ENCODE measurements at places on chromosomes 5 and 9.

DNA sequence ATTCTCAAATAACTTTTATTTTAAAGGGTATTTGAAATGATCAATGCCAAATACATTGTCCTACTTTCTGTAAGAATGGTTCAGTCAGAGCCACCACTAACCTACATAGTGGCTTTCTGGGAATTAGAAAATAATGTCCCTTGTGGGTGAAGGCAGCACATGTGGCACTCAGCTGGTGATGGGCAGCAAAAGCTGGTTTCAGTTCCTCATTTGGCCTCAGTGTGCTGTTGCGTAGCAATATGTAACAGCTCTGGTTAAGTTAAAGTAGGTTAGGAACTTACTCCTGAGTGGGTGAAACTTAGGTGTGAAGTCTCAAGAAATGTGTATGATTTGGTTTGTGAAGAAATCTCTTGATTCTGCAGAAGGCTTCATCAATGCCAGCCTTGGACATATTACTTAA lies 99.6 kb upstream of the SPEF2 start:
- no peak for DNase-seq

- DNase-seq = no peak
Measured at GRCh38 chr5:160036884-160037283, 27.9 kb downstream of the TTC1 start.

DNA sequence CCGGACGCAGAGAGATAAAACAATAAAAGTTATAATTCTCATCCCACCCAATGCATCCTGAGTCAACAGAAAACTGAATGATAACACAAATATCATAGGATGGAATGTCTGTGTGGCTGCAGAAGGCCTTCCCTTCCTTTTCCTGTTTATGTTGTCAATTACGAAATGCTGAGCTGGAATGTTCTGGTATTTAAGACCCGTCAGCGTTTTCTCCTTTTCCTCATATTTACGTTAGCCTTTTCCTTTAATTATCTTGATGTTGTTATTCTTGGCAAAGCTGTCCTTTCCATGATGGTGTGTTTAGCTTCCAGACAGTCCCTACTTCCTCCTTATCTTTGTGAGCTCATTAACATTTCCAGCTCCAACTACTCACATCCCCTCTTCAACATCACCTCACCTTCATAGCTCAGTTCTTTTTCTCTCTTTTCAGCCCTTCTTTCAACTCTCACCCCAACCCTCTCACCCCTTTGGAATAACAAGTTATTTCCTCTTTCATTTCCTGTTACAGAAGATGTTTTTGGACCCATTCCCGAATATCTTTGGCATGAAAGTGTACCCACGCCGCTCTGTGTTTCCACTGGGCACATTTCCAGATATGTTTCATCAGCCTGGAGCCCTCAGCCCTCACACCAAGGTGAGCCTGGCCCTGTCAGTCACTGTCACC lies 221.6 kb downstream of the NR2F1-AS1 start:
- DNase-seq = peak; percentile 54

DNA sequence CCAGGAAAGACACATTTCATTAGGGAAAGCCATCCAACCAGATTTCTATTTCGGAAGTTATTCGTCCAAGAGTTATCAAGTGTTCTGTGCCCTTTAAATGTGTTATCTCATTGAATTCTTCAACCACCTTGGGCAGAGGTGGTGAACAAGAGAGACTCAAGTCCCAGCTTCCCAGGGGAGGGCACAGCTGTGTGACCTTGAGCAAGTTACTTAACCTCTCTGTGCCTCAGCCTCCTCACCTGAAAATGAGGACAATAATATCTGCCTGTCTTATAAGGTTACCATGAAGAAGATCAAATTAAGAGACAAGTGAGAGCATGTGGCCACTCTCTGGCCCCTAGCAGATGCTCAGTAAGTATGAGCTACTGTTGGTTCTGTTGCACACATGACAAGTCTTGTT lies 37.4 kb downstream of the WHRN start:
- no peak for DNase-seq

DNA sequence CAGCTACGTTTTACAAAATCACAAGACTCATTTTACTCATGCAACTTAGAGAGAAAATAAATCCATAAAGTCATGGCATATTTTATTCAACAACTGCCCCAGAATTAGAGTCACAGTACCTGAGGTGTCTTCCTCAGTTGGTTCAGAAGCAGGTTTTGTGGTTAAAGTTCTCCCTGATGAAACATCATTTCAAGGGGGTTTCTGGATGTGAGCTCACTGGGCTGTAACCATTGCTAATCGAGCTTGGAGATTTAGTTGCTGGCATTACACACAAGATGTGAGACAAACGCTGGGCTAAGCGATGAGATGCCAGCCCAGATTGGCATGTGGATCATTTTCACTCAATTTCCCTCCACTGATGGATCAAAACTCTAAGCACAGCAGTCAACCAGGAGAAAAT lies 131.3 kb downstream of the PRELID2 start:
- DNase-seq = no peak

DNA sequence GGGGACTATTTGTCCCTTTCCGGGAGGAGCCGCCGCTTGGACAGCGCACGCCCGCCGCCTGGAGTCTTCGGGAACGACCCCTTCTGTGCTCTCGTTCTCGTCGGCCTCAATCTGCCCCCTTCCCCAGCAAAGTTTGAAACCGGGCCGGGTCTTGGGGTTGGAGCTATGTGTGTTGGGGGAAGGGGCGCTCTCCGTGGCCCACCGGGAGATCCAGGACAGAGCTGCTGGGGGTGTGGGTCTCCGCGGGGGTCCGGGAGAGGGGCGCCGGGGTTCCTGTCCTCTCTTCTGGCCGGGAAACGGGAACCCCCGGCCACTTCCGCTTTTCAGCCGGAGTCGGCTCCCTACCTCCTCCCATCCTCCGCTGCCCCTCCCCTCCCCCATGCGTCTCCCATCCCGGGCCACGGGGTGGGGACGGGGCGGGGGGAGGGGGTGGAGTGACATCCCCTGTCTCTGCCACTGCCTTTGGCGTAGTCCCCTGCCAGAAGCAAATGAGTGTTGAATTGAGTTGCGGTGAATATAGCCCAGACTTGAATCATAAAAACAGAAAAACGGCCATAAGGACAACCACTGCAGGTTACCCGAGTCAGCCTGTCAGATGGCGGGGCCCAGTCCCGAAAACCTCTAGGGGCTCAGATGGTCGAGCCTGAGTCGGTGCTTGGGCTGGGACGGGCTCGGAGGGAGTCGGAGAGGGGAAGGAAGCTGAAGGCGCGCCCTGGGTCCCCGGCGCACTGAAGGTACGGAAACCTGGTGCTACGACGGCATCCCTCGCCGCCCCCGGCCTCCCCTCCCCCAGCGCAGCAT lies 1.1 kb downstream of the CPLX2 start:
- no peak for DNase-seq

DNA sequence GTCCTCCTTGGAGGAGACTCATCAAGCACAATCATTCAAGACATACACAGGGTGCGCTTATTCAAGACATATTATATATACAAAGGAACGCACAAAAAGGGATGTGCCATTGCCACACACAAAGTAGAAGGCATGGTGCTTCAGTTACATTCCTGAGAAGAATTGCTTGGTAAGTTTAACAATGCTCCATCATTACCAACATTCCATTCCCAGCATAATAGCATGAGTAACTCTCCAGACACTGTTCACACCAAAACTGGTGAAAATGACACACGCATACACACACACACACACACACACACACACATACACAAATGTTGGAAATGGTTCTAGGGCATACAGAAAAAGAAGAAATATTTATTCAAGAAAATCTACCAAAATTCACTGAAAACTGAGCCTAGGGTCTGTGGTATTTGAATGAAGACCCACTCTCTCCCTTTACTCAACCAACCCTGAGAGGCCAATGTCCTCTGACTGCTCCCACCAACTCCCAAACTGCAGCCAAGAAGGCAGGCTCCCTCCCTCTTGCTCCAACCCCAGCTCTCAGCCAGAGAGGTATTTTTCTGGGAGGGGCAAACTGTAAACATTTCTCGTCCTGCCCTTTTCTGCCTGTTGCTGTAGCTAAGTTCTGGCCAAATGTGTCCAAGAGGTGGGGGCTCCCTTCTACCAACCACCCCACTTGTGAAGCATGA lies 19.9 kb downstream of the UGT3A1 start:
- no peak for DNase-seq

DNA sequence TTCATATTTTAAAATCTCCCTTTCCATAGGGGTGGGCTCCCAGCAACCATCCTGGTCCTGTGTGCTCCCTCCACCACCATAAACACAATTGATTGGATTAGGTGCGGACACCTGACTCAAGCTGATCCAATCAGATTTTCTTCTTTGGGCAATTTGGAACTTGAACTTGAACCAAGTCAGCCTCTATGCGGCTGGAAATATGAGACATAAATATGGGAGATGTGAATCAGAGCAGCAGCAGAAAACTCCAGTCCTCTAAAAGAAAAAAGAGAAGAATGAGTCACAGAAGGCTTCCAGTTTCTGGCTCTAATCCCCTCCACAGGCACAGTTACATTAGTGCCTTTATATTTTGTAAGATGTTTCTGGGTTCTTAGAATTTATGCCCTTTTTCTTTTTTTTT lies 306.6 kb downstream of the MLLT3 start:
- peak; percentile 71 for DNase-seq

- no peak for DNase-seq
Measured at GRCh38 chr9:91166796-91167366, 194.8 kb downstream of the AUH start.

DNA sequence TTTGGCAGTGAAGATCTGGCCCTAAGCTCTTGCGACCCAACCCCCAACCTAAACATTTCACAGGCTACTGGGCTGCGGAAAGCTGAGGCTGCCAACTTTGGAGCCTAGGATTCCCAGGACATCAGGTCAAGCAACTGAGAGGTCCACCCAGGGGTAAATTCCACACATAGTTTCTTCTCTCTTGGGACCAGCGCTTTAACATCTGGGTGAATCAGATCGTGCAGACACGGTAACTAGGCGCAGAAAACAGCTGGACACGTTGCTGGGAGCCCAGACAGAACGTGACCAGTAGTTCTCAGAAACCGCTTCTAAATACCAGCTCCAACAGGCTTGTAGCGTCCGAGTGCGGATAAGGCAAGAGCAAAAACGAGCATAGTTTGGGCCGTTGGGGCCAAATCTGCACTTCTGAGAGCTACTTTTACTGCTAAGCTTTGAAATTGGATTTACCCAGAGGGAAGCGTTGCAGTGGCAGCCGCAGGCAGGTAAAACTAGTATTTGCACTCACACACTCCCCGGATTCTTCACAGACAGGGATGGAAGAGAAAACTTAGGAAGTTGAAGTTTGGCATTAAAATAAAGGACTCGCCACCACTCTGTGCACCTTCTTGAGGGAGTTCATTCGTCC lies 11.8 kb downstream of the ITGA1 start:
- DNase-seq = peak; percentile 67

GRCh38 chr9:124239249-124240073 lies 18.3 kb upstream of the NEK6 start:
- no peak for DNase-seq

GRCh38 chr5:125367702-125368101 lies 621.3 kb upstream of the ZNF608 start:
- DNase-seq = peak; percentile 6

- DNase-seq = no peak
Measured at GRCh38 chr9:118034701-118035100, 330.5 kb downstream of the TLR4 start.

GRCh38 chr9:95383185-95383676 lies 65.7 kb upstream of the FANCC start:
- DNase-seq = peak; percentile 59

DNA sequence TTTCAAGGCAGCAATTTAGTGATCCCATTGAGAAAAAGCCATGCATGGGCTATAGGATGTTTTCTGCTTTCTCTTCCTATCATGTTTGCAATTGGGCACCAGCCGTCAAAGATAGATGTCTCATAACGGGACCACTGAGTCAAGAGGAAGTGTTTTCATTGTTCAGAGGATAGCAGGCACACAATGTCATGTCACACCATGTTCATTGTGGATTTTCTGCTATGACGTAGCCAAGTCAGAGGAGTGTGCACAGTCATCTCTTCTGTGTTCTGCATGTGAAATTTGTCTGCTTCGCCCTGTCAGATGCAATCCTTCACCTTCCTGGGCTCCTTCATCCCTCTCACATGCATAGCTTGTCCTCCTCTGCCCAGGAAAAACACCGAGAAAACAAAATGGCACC lies 106.0 kb downstream of the CD180 start:
- DNase-seq = no peak

GRCh38 chr9:6351737-6352136 lies 23.6 kb downstream of the TPD52L3 start:
- no peak for DNase-seq

DNA sequence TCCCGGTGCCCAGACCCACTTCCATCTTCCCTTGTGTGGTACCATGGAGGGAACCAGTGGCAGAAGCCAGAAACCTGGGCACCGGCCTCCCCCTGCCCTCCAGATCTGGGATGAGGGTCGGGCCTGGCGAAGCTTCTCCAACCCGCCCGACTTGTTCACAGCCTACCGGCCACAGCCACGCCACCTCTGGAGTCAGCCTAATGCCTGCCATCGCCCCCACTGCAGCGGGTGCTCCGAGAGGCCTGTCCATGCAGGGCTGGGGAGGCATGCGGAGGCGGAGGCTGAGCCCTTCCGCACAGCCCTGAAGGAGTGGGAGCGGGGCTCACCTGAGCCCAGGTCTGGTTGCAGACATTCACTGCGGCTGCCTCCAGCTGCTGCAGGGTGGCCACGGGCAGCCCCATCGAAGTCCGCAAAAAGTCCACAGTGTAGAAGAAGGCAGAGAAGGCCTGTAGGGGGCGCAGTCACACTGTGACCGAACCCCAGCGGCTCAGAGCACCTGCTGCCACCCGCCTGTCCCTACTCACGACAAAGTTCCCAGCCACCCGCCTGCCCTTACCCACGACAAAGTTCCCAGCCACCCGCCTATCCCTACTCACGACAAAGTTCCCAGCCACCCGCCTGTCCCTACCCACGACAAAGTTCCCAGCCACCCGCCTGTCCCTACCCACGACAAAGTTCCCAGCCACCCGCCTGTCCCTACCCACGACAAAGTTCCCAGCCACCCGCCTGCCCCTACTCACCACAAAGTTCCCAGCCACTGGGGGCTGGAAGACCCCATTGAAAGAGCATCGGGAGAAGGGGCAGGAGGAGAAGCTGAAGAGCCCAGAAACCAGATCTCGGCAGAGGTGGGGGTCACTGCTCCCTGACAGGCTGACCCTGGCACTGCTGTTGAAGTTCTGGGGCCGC lies 3.8 kb upstream of the NPDC1 start:
- DNase-seq = peak; percentile 78

DNA sequence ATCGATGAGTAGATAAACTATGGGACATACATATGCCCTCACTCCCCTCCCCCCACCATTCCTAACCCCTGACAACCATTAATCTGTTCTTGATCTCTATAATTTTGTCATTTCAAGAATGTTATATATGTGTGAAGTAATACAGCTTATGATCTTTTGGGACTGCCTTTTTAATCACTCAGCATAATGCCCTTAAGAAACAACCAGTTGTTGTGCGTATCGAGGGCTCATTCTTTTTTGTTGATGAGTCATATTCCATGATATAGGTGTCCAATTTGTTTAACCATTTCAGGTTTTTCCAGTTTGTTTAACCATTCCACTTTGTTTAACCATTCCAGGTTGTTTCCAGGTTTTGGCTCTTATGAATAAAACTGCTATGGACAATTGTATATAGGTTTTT lies 75.6 kb downstream of the ARHGEF28 start:
- DNase-seq = no peak

DNA sequence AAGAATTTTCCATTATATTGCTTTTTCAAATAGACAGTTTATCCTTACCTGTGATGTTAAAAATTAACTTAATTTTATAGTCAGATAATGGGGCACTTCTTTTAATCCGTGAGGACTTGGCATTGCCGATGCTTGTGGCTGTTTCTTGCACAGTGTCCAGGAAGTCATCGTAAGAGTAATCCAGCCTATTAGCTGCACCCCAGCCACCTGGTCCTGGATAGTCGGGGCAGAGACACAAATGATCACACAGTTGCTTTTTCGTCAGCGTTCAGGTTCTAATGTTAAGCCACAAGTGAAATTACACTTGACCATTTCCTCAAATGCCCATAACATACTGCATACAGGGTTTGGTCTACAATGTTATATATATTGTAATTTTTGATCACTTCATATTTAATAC lies 107.4 kb downstream of the SVEP1 start:
- no peak for DNase-seq

Data from AG08396 (cell line).